ENCODE measurements at places on chromosomes 2 and 18.

DNA sequence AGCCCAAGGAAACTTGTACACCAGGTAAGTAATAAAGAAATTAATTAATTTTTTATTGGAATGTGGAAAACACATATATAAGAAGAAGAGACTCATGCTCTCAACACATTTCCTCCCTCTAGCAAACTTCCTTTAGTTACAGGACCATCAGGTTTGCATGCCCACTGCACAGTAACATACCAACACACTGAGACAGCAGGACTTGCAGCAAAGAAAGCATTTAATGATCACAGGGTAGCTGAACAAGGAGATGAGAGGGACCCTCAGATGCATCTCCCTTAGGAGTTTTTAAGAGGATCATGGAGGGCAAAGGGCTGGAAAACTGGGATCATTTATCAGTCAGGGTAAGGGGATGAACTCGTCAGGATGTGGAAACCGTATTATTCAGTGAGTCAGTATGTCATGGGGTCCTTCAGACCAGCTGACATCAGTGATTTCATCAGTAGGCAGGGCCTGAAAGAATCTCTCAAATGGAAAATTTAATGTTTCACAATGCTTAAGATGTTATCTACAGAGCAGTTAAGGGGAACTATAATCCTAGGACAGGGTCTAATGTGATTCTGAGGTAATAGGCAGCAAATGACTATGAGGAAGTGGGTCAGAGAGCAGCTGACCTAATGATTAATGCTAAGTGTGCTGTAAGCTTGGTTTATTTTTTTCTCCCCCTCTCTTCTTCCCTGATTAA is 193.8 kb upstream of the RND3 start:
- no peak for DNase-seq

DNA sequence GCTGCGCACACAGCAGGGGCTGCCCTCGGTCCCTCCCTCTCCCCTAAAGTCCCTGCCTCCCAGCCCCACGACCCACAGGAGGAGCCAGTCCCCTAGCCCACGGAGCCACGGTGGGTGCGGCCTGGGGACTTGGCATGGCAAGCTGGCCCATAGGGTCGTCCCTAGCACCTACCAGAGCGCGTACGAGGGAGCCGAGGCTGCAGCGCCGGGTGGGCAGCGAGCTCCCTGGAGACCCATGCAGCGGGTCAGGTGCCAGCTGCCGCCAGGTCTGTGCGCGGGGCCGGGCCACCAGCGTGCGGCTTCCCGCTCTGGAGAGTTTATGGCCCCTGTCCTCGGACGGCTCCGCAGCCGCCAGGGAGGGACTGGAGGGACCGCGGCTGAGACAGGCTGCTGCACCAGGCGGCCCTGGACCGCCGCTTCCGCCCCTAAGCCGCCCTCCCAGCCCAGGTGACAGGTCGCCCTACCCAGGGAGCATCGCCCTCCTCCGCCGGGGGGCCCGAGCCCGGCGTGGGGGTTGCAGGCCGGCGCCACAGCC is 273.6 kb downstream of the CCDC74A start:
- no peak for DNase-seq

DNA sequence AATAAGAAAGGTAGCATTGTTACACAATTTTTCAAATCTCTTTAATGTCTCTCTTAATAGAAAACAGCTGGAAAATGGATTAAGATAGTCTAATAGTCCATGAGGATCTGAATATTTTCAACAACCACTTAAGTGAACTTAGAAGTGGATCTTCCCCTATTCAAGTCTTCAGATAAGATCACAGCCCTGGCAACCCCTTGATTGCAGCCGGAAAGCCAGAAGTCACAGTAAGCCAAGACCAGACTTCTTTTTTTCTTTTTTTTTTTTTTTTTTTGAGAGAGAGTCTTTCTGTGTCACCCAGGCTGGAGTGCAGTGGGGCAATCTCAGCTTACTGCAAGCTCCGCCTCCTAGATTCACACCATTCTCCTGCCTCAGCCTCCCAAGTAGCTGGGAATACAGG is 18.6 kb upstream of the ZC3H15 start:
- DNase-seq = no peak

DNA sequence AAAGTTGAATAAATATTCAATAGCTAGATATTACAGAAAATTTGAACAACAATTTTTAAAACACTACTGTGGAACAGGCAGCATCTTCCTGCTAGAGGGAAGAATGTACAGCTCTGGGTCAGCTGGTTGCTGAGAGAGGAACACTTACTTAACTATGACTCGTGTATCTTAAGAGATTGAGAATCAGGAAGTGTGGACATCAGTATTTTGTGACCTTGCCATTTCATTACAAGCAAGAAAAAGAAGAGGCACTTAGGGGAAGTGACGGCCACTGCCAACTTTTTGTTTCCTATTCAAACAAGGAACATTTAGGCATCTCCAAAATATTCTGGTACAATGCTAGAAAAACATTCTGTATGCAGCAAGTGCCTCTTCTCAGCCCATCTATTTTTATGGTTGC is 45.9 kb downstream of the ITPRID2 start:
- DNase-seq = no peak

DNA sequence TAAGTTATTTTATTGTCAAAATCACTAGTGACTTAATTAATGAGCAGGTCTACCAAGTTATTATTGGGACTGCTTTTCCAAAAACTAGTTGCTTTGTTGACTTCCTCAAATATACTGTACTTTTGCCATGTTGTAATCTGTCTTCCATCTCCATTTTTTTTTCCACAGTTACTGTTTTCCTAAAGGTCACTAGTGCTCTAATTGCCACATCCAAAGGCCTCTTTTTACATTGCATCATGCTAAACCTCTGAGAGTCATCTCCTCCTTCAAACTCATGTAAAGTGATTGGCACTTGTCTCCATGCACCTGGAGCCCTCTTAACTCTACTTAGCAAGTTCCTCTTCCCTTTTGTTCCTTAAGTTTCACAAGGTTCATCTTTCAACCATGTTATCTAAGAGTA is 11.8 kb downstream of the PMAIP1 start:
- DNase-seq = no peak

- DNase-seq = no peak
Measured at GRCh38 chr2:44121899-44122298, 46.8 kb upstream of the PPM1B start.

DNA sequence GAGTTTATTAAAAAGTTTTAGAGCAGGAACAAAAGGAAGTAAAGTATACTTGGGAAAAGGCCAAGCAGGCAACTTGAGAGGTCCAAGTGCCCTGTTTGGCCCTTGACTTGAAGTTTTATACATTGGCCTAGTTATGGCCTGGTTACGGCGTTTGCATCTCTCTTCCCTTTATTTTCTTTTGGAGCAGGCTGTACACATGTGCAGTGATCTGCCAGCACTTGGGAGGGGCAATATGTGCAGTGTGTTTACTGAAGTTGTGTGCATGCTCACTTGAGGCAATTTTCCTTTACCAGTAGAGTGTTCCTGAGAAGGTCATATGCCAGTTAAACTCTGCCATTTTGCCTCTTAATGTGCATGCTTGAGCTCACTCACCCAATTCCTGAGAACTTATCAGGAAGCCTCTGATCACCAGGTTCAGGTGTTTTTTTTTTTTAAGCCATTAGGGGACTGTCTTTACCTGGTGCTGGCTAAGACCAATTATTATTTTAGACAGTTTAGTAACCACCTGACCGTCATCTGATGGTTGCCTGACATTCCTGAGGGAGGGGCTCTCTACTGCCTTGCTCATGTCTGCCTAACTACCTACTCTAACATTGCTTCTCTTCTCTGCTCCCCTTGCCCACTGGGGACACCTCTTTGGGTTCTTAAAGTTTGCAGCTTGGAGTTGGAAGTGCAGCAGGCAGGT is 48.0 kb downstream of the SCN2A start:
- no peak for DNase-seq

GRCh38 chr2:153268941-153269461 is 209.6 kb downstream of the RPRM start:
- DNase-seq = no peak

DNA sequence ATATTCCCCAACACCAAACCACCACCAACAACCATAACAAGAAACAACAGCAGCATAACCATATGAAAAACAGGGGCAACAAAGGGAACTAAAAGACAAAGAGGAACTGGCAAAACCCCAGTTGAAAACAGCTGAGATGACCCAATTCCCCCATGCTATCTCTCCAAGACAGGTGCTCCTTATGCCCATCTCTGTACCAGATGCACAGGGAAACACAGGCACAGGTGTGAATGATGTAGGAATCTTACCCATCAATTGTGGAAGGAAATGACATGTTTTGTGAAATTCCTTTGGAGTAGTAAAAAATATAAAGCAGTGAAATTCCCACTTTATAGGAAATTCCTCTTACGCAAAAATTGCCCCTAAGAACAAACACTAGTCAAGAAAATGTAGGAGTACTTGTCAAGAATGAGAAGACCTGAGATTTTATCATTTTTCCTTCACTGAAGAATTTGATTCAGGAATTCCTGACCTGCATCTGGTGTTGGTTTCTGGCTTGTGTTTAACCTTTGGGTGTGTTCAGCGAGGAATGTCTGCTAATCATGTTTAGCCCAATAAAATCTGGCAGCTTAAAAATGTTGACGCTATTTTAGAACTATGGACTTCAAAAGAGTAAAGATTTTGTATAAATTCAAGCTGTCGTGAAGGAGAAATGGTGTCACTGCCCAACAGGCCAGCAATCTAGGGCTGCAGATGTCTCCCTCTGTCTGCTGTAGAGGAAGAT is 67.7 kb upstream of the ARHGAP28 start:
- DNase-seq = no peak

- no peak for DNase-seq
Measured at GRCh38 chr2:62319070-62319469, 123.2 kb downstream of the B3GNT2 start.

GRCh38 chr2:129006135-129006886 is 687.6 kb upstream of the HS6ST1 start:
- DNase-seq = no peak
